ENCODE measurements at places on chromosomes 2 and 18. TPM values are rescaled to one million over a fixed set of nuclear protein-coding genes. Genes with fewer than 3 reads are reported as not detected.

The SERPINB3 gene
- not detected for total RNA-seq

The LAMA1 gene
- total RNA-seq, result 2.6 TPM

The NT5C1B gene
- 0.21 TPM for total RNA-seq

The TBR1 gene
- total RNA-seq, result not detected

GRCh38 chr2:142048581-142048980 lies 82.2 kb downstream of the LRP1B start:
- DNase-seq, result no peak

DNA sequence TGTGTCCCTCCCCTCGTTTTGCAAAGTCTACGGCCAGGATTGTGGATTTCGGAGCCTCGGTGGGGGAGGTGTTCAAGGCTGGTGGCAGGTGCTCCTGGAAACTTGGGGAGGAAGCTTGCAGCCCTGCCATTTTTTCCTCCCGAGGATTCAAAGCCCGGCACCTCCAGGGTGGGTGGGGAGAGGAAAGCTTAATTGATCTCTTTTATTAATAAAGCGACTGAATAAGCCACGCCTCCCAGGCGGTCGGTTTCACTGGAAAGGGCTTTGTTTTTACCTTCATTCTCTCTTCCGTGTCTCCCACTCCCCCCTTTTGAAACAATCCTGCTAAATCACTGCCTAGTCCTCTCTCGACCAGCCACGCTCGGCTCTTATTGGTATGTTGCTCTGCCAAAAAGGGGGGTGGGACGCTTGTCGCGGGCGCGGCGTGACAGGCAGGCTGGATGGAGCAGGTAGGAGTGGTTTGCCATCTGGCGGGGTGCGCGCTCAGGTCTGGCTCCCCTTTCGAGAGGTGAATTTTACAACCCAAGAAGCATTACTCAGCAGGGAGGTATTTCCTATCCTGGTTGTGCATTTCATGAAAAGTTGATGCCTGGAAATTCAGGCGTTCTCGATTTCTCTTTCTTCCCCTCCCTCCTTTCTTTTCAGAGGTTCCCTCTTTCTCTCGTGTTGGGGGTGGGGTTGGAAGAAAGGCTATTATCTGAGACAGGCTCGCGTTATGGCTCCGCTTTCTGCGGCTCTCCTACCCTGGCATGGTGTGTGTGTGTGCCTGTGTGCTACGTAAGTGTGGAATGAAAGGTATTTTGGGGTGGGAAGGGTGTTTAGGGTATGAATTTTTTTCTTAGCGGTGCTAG lies 1.4 kb downstream of the NEDD4L start:
- peak; percentile 55 for DNase-seq

DNA sequence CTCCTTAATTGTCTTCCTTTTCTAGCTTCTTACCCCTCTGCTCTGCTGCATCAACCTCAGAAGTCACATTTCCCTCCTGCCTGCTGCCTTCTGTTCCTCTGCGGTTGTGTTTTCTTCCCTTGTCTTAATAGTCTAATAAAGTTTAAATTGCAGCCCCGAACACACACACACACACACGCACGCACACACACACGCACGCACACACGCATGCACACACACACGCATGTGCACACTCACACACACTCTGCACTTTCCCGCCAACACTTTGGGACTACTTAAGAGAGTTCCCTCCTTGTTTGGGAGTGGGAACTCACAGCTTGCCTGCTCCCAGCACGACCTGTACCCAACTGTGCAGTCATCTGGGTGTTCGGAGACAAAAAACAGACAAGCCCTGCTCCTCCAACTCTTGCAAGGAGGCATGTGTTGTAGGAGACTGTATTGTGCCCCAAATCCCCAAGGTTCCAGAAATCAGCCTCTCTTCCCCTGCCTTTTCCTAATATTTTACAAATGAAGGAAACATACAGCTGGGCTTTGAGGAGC lies 99.1 kb downstream of the SETBP1 start:
- no peak for DNase-seq

DNA sequence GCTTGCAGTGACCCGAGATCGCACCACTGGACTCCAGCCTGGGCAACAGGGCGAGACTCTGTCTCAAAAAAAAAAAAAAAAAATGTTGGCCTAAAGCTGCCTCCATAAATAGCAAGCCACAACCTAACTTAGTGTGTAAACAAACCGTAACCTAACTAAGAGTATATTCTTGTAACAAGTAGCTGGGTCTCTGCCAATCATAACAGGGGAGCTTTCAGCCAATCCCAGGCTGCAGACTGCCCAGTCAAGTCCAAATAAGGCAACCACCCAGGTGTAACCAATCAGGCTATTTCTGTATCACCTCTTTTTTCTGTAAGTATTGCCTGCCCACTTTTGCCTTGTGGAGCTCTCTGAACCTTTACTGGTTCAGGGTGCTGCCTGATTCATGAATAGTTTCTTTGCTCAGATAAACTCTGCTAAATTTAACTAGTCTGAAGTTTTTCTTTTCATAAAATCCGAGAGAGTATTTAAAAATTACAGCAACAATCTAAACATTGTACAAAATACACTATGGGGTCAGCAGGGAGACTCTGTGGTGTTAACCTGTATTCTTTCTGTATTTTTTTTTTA lies 4.5 kb downstream of the PSTPIP2 start:
- DNase-seq, result no peak

GRCh38 chr2:199458009-199458805 lies 468 bp upstream of the SATB2 start:
- DNase-seq, result peak; percentile 69

GRCh38 chr2:7766978-7767565 lies 849.9 kb downstream of the RNF144A start:
- no peak for DNase-seq

GRCh38 chr2:114032705-114033104 lies 142.8 kb downstream of the ACTR3 start:
- DNase-seq, result no peak

GRCh38 chr2:98114643-98115330 lies 27.8 kb downstream of the VWA3B start:
- no peak for DNase-seq

- DNase-seq, result no peak
Measured at GRCh38 chr2:224393157-224393872, 8.6 kb downstream of the FAM124B start.

- peak; percentile 77 for DNase-seq
Measured at GRCh38 chr2:70070542-70071268, 16.6 kb upstream of the PCBP1 start.

- peak; percentile 18 for DNase-seq
Measured at GRCh38 chr2:54899576-54900200, 150.6 kb downstream of the RTN4 start.

- DNase-seq, result no peak
Measured at GRCh38 chr2:61438670-61439069, 32.2 kb downstream of the USP34 start.

DNA sequence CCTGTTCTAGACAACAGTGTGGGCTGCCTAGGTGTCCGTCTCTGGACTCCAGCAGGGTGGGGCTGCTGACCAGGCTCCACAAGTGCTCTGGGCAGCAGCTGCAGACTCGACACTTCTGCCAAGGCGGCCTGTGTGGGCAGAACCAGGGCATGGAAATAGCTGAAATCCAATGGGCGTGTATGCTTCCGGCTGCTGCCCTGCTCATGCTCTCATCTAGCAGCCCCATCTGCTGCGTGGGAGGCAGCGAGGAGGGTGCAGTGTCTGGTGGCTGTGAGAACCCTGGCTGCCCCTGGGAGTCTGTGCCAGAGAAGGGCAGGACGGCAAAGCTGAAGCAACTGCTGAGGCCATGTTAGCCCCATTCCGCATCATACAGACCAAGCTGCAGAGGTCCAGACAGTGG lies 174.9 kb downstream of the SOX11 start:
- no peak for DNase-seq

DNA sequence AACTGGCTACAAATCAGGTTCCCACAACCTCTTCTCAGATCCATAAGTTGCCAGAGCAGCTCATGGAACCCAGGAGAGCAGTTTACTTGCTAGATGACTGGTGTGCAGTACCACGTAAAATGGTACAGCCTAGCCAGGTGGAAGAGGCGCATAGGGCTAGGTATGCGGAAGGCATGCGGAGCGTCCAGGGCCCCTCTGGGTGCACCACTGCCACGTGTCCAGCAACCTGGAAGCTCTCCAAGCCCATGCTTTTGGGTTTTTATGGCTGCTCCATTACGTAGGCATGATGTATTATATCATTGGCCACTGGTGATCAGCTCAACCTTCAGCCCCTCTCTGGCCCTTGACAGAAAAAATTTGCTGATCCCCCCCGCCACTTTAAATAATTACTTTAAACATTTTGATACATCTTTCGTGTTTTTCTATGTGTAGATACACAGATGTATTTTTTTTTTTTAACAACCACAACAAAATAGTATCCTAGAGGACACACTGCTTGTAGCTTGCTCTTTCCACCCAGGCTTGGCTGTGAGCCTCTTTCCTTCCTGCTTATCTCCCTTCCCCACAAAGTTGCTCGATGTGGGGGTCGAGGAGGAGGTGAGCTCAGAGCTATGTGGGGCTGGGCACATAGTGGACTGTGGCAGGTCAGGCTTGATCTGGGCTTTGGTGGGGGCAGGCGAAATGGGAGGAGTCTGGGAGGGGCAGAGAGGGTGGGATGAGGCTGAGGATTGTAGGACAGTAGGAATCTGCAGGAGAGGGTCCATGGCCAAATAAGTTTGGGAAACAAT lies 65.4 kb upstream of the MCFD2 start:
- no peak for DNase-seq

- no peak for DNase-seq
Measured at GRCh38 chr2:75637568-75637967, 9.0 kb upstream of the MRPL19 start.

- DNase-seq, result no peak
Measured at GRCh38 chr2:43812947-43813346, 25.7 kb downstream of the ABCG5 start.

DNA sequence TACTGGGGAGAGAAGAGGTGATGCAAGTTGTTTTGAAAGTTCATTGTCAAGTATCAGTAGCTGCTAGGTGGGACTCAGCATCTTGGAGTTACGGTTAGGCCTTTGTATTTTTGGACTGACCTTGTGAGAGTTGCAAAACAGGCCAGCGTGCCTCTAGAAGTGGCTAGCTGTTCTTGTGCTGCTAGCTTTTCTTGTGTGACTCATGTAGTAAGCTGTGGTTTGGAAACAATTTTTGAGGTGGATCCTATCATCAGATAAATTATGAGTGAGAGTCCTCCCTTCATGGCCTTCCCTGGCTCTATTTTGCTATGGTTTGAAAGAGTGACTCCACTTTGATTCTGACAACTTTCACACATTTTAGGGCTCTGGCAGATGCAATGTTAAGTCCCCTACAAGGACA lies 409.2 kb upstream of the HS6ST1 start:
- peak; percentile 38 for DNase-seq

GRCh38 chr2:12493031-12493513 lies 223.7 kb upstream of the TRIB2 start:
- DNase-seq, result peak; percentile 93

DNA sequence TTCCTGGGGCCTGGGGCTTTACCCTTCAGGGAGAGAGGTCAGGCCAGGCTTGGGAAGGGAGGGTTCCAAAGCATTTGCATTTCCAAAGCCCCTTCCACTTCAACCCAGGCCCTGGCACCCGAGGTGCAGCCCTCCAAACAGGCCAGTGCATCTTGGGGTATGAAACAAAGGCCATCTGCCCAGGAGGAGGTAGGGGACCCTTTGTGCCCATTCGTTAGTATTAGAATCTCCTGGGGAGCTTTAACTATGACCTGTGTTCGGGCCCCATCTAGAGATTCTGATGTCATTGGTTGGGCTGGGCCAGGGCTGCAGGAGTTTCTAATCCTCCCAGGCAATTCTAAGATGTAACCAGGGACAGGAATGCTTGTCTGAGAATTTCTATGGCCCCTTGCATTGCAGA lies 73.6 kb downstream of the CIB4 start:
- no peak for DNase-seq
